Activated T-helper 2 cell treated with anti-CD3 and anti-CD28 coated beads, Interferon-gamma antibody, Interleukin-2, Interleukin-4, amounts not matched to agents 10 μg/mL and 5 μg/mL and 100 μg/mL, durations not matched to agents 14 hours and 24 hours and 36 hours (primary cell): ENCODE measurements at places on chromosomes 5 and 9. TPM values are rescaled to one million over a fixed set of nuclear protein-coding genes. Genes with fewer than 3 reads are reported as not detected.
A peak's percentile ranks its signal among the peaks of the same experiment; 100 is the strongest.

- no peak for DNase-seq
Observed at GRCh38 chr5:151449297-151449696, 1.9 kb downstream of the SLC36A1 start.

DNA sequence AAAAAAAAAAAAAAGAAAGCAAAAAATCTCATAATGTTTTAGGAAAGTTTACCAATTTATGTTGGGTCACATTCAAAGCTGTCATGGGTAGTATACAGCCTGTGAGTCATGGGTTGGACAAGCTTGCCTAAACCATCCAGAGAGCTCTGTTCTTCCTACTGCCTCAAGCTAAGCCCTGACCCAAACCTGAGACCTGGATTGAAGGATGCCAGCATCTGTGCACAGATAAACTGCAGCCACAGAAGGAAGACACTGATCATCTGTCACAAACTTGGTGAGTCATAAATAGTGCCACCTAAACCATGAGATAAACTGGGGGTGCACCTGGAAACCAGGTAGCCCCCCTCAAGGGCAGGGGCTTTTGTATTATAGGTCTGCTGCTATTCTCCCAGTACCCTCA, 31.0 kb downstream of the CSF2 start:
- DNase-seq = peak; percentile 9

C5orf52 gene
- 0.30 TPM in 1 of 2 replicates, not detected in the other for total RNA-seq

- DNase-seq = no peak
Observed at GRCh38 chr5:41793141-41793770, 77.0 kb downstream of the OXCT1 start.
